ENCODE measurements at places on chromosomes 1 and 21.

DNA sequence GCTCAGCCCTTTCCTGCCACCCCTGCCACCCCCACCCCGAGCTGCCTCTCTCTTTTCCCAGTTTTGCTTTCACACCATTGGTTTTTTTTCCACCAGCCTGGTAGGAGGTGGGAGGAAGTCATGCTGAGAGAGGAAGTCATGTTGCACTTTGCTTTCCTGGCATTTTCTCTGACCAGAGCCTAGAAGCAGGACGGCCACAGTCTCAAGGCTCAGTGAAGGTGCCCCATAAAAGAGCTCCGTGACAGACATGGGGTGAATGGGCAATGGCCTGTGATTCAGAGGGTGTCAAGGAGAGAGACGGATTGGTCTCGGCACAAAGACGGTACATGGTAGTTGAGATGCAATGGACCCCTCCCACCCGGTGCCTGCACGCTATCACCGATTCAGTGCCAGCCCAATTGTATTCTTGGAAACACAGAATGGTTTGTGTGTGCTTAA is 42.1 kb upstream of the DMRTB1 start:
- no peak for DNase-seq

DNA sequence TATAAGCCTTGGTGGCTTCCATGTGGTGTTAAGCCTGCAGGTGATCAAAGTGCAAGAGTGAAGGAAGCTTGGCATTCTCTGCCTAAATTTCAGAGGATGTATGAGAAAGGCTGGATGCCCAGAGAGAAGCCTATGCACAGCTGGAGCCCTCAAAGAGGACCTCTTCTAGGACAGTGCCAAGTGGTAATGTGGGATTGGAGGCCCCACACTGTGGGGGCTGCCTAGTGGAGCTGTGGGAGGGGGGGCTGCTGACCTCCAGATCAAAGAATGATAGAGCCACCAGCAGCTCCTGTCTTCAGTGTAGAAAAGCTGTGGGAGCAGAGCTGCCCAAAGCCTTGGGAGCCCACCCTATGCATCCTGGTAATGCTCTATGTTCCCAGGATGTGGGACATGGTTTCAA is 1512.7 kb upstream of the TPTE start:
- no peak for DNase-seq

- DNase-seq, result no peak
These were observed 30.4 kb downstream of the SLC19A1 start for GRCh38 chr21:45511661-45512431.

DNA sequence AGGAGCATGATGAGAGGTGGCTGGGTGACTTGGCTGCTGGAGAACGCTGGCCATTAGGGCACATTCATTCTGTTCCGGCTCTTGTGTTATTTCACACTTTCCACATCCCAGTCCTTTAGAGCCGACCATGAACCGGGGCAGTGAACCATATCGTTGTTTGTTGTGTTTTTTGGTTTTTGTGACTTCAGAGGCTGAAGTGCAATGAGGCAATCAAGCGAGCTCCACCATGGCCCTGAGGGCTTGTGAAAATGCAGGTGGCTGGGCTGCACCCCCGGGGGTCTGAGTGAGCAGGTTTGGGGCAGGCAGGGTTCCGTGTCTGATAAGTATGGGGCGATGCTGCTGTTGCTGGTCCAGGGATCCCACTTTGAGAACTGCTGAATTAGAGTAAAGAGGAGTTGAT is 23.7 kb downstream of the ABCG1 start:
- no peak for DNase-seq

- no peak for DNase-seq
These were observed 324.8 kb downstream of the VAV3 start for GRCh38 chr1:107640207-107640606.

- no peak for DNase-seq
These were observed 112.7 kb downstream of the HMCN1 start for GRCh38 chr1:185846672-185847444.

DNA sequence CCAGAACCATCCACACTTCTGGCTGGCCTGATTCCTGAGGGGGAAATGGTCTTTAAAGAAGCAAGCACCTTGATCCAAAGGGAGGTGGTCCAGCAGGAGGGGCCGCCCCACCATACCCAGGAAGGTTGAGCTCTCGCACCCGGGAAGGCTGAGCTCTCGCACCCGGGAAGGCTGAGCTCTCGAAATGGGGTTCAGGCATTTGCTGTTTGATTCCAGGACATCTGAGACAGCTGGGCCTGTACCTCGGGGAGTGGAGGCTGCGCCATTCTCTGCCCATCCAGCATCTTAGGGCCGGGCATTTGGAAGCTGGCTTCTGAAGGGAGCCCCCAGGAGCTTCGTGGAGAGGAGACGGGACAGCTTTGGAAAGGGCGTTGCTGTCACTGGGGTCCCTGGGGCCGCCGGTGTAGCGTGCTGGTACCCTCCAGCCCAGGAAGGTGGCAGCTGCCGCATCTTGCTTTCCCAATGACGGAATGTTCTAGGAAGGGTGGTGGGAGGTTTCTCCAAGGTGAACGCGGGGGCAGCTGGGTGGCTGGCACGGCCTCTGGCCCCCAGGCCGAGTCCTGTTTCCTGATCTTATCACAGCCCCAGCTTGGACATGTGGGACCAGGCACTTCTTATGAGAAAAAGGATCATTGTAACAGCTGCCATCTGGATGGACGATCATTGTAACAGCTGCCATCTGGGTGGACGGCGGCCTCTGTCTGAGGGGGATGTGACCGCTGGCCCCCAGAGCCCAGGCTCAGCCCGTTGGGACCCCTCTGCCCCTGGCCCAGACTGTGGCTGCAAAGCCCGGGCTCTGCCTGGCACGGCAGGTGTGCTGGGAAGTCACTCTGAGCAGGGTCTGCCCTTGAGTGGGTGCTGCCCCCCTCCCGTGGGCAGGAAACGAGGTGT is 61.6 kb downstream of the COL18A1 start:
- DNase-seq, result no peak

- no peak for DNase-seq
These were observed 62.5 kb upstream of the ATF3 start for GRCh38 chr1:212545941-212546635.

DNA sequence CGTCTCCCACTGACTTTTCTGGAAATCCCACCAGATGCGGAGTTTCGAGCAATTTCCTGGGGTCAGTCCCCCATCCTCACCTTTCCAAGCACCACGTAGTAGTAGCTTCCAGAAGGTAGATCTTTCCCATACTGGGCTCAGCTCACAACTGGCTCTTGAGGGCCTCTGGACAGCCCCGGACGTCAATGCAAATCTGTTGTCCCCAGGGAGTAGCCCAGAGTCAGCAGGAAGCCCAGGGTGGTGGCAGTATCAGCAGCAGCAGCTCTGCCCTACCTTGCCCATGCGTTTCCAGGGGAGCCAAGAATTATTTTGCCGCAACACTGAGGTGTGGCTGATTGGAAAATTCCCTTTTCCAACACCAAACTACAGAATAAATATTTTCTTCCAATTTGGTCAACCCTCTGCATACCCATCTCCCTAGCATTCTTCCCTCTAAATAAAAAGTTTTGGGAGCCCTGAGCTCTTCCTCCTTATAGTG is 70.3 kb downstream of the CD46 start:
- no peak for DNase-seq

DNA sequence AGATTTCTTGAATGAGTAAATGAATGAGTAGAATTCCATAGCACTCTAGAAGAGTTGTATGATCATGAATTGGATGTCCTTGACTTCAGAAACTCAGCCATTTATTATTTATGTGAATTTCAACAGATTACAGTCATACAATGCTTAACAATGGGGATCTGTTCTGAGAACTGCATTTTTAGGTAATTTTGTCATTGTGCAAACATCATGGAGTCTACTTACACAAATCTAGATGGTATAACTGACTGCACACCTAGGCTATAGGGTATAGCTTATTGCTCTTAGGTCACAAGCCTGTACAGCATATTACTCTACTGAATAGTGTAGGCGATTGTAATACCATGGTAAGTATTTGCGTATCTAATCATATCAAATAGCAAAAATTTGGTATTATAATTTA is 59.6 kb downstream of the PRRX1 start:
- no peak for DNase-seq

- DNase-seq, result no peak
These were observed 475 bp upstream of the TDRD10 start for GRCh38 chr1:154501423-154502065.

DNA sequence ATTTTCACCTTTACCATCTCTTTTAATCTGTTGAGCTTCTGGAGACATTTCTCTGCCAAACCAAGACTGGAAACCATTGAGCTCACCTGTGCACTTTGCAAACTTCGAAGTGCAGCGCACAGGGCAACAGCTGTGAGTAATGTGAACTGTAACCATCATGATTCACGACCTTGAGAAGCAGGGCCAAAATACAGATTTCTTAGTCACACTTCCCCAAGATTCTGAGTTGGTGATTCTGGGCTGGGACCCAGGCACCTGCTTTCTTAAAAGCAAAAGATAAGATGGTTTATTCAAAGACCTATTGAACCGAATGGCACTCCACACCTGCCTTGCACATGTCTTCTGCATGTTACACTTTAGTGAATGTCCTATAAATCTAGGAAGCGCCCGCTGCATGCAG is 10.2 kb downstream of the AGTRAP start:
- no peak for DNase-seq

- DNase-seq, result no peak
These were observed 1.1 kb downstream of the TAGLN2 start for GRCh38 chr1:159924025-159924790.

DNA sequence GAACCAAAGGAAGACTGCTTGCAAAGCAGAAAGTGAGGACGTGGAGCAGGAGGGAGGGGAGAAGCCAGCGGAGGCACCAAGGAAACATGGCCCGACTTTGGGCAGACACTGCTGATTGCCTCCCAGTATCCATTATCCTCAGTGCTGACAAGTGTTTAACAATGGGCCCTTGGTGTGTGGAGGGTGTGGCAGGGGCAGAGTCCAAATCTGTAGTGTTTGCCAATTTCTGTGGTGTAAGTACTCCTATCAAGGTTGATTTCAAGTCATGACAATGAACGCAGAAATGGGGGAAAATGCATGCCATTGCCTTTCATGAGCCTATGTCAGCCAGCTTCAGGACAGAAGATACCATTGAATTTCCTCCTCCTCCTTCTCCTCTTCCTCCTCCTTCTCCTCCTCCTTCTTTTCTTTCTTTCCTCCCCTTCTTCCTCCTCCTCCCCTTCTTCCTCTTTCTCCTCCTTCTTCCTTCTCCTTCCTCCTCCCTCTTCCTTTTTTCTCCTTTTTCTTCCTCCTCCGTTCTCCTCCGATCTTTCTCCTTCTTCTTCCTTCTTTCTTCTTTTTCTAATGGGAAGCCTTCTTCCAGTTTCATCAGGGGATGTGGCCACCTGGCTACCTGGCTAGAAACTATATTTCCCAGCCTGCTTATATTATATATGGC is 10.3 kb upstream of the PHC2 start:
- no peak for DNase-seq

GRCh38 chr1:228944935-228945371 is 209.7 kb downstream of the RHOU start:
- no peak for DNase-seq

- no peak for DNase-seq
These were observed 29.4 kb downstream of the MRPL37 start for GRCh38 chr1:54229281-54229891.

GRCh38 chr1:234776876-234777855 is 167.2 kb upstream of the IRF2BP2 start:
- DNase-seq, result no peak

GRCh38 chr1:31678681-31679080 is 25.1 kb downstream of the COL16A1 start:
- no peak for DNase-seq

DNA sequence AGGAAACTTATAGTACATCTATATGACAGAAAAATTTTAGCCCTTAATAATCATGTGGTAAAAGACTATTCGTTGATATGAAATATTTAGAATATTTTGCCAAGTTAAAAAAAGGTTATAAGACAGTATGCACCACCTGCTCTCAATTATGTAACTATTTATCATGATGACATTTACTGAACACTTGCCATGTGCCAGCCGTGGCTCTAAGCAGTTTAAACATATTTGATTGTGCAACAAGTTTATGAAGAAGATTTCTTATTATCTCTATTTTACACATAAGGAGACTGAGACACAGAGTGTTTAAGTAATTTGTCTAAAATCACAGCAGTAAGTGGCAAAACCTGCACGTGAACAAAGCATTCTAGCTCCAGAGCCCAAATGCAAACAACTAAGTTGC is 199.3 kb upstream of the JUN start:
- DNase-seq, result no peak

DNA sequence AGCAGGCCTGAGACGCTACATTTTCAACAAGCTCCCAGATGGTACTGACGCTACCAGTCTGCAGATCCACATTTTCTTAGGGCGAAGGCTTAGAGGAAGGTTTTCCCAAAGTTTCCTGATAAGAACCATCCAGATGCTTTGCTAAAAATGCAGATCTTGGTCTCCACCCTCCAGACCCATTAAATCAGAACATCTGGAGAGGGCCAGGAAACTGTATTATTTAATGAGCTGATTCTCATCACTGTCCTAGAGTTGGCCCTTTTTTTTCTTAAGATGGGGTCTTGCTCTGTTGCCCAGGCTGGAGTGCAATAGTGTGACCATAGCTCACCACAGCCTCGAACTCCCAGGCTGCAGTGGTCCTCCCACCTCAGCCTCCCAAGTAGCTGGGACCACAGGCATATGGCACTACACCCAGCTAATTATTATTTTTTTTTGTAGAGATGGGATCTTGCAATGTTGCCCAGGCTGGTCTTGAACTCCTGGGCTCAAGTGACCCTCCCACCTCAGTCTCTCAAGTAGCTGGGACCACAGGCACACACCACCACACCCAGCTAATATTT is 67.2 kb upstream of the EFHD2 start:
- DNase-seq, result no peak

GRCh38 chr1:233614743-233615521 is 1.0 kb downstream of the KCNK1 start:
- DNase-seq, result no peak

GRCh38 chr1:8989821-8990220 is 36.4 kb downstream of the SLC2A7 start:
- DNase-seq, result no peak

DNA sequence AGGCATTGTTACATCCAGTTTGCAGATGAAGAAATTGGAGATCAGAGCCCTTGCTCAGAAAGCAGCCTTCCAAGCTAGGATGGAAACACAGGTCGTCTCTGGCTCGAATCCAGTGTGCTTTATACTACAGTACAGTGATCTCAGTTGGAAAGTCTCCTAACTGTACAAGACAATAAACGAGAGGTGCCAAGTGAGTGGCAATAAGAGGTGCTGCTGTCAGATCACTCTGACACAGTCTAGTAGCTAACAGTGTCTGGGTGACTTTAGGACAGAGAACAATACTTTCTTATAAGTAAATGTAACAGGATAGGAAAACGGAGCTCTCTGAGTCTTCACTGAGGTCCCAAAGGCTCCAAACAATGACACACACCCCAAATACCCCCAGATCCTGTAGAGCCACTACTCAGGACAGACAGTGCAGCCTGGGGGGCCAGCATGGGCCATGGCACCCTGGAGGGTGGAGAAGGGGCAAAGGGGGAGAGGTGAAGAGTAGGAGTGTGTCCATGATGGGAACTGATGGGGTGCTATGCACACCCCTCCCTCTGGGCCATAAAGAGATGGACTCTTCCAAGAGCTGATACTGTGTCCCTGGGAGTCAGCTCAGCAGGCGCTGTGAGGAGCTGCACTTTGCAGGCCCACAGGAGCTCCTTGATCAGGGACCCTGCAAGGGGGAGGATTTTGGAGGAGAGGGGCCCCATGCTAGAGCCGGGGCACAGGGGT is 3.3 kb downstream of the SH3BGR start:
- DNase-seq, result no peak
